ENCODE measurements at places on chromosomes 12 and 14. TPM values are rescaled to one million over a fixed set of nuclear protein-coding genes. Genes with fewer than 3 reads are reported as not detected.
A peak's percentile ranks its signal among the peaks of the same experiment; 100 is the strongest.

DNA sequence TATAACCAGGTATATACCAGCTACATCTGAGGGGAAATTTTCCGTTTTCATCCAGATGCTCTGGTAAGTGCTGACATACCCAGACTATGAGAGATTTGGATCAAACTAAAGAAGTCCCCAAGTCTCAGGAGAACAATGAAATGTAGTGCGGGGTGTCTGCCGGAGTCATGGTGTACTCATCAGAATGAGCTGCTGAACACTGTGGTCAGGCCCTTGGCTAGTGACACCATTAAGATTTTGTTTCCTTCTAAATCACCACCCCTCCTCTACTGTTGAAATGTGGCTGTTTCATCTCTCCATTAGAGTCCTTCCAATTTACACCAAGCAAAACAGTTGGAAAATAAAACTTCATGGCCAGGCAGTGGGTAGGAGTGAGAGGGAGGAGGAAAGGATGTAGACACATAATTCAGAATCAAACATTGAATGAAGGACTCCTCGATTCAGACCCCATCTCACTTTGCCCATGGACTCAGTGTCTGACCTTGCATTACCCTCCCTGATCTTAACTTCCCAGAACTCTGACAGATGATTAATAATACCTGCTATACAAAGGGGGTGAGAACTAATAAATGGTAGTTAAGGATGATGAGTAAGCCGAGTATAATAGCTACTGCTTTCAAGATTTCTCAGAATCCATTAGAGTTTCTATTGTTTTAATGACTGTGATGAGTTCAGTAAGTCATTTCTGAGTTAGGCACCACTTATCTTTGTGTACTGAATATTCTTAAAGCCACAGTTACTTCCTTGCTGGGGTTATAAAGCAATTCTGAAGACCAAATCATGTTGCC, 127.4 kb downstream of the CRADD start:
- peak; percentile 61 for DNase-seq

GRCh38 chr14:30656190-30656632, 34.1 kb downstream of the SCFD1 start:
- peak; percentile 11 for DNase-seq

DNA sequence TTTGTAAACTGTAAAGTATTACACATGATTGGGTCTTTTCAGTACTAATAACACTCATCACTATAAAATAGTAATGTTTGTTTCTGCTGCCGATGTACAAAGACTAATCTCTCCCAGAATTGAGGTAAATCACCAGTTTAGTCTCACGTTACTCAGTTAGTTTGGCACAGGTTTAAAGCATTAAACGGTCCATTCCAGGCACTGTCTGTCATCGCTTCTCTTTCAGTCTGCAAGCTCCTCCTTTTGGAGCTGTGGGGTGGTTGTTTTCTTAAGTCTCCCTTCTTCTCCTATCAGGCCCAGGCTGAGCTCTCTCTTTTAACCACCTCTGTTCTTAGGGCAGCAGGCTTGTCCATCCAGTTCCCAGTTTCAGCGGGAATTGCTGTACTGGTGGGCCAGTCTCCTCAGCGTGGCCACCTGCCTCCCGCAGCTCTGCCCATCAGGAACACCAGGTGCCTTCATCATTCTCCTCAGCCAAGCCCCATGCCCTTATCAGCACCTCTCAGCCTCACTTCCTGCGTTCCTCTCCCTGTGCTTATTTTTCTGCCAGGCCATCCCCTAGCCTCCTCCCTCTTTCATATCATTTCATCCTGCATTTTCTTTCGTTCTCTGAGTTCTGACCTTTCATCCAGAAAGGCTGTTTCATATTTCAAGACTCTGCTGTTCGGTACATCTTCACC, 149.0 kb downstream of the TGFB3 start:
- no peak for DNase-seq

DNA sequence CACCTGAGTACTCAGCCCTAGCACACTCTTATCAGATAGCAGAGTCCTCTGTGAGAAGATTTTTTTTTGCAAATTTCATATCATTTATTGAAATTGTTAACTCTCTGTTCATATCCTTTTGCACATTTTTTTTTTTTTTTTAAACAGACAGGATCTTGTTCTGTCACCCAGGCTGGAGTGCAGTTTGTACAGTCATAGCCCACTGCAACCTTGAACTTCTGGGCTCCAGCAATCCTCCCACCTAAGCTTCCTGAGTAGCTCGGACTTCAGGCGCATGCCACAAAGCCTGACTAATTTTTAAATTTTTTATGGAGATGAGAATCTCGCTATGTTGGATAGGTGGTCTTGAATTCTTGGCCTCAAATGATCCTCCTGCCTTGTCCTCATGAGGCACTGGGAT, 4.3 kb downstream of the PARP2 start:
- no peak for DNase-seq

GRCh38 chr14:64951724-64952123, 9.2 kb upstream of the GPX2 start:
- no peak for DNase-seq

ENTPD5 gene
- 4.7 TPM for total RNA-seq

ARHGDIB gene
- 2.7 TPM for total RNA-seq

CCDC92 gene
- total RNA-seq, result 10.0 TPM
